ENCODE measurements at places on chromosomes 11 and 22. TPM values are rescaled to one million over a fixed set of nuclear protein-coding genes. Genes with fewer than 3 reads are reported as not detected.

CHEK1 gene
- 135 TPM for total RNA-seq

B3GAT1 gene
- 0.05 TPM for total RNA-seq

DNA sequence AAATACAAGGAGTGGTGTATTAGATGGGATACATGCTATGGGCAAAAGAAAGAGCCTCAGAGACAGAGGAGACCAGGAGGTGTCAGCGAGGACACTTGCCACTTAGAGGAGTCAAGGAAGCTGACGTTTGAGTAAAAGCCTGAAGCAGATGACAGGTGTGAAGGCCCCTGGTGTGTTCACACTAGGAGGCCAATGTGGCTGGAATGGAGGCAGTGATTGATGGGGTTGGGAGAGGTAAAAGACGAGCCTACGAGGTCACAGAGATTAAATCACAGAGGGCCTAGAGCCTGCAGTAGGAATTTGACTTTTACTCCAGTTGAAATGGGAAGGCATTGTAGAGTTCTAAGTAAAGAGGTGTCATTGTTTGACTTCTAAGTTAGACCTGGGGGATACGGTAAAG lies 12.0 kb upstream of the GDPD5 start:
- H3K4me3 ChIP-seq: no peak overlapping the region
- DNase-seq: no peak
- no peaks in the 10 kb centered on the region for H3K36me3 ChIP-seq

DNA sequence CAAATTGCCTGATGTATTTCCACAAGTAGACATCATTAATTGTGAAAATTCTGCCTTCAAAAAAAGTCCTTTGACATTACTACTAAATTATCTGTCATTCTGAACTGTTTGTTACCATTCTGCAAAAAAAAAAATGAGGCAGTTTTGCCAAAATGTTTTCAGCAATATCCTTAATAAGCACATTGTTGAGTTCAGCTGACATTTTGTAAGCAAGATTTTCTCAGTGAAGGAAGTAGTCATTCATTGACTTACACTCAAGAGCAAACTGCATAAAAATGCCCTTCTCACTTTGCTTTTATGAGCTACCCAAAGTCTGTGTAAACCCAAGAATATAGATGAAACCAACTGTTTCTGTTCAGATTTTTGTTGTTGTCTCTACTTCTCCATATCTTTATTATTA lies 125.9 kb downstream of the UVRAG start:
- no peak overlapping the region for H3K4me3 ChIP-seq
- no peaks in the 10 kb centered on the region for H3K27me3 ChIP-seq
- no peak for DNase-seq
- no peaks in the 10 kb centered on the region for H3K4me1 ChIP-seq

FGF3 gene
- not detected for total RNA-seq

DNA sequence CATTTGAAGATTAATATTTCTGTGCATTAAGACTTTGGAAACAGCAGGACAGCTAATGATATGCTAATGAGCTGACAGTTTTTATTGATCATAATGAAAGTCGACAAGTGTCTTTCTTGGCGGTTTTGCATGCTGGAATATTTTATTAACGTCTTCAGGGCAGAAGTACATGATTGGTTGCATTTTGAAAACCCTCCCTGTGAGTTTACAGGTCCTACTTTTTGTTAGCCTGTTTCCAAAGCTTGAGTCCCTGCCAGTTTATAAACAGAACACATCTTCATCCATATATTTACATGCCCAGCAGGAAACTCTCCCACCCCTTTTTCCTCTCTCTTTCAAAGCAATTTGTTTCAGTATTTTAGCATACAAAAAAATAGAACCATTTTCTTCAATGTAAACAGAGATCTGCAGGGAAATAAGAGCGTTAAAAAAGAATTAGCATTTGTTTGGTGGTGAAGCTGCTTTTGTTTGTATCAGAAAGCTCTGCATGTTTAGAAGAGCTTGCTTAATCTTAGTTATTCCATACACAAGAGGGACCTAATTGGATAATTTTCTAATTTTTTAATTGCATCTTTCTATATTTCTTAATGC lies 243.6 kb downstream of the NELL1 start:
- no peak overlapping the region for H3K27ac ChIP-seq
- no peak overlapping the region for H3K4me3 ChIP-seq
- no peaks in the 10 kb centered on the region for H3K27me3 ChIP-seq

DNA sequence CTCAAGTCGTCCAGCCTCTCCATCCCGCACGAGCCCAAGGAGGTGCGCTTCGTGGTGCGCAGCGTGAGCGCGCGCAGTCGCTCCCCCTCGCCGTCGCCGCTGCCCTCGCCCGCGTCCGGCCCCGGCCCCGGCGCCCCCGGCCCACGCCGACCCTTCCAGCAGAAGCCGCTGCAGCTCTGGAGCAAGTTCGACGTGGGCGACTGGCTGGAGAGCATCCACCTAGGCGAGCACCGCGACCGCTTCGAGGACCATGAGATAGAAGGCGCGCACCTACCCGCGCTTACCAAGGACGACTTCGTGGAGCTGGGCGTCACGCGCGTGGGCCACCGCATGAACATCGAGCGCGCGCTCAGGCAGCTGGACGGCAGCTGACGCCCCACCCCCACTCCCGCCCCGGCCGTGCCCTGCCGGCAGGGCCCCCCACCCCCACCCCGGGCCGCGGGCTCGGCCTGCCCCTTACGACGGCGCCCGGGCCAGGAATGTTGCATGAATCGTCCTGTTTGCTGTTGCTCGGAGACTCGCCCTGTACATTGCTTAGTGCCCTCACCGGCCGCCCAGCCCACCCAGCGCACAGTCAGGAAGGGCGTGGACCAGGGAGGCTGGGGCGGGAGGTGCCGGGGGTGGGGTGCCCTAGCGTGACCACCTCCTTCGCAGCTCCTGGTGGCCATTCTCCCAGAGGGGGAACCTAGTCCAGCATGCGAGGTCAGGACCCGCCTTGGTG lies 6.9 kb upstream of the ACR start:
- no peaks in the 10 kb centered on the region for H3K36me3 ChIP-seq
- H3K27me3 ChIP-seq: no peaks in the 10 kb centered on the region
- no peak overlapping the region for H3K27ac ChIP-seq
- no peaks in the 10 kb centered on the region for H3K4me1 ChIP-seq
- DNase-seq: no peak

DNA sequence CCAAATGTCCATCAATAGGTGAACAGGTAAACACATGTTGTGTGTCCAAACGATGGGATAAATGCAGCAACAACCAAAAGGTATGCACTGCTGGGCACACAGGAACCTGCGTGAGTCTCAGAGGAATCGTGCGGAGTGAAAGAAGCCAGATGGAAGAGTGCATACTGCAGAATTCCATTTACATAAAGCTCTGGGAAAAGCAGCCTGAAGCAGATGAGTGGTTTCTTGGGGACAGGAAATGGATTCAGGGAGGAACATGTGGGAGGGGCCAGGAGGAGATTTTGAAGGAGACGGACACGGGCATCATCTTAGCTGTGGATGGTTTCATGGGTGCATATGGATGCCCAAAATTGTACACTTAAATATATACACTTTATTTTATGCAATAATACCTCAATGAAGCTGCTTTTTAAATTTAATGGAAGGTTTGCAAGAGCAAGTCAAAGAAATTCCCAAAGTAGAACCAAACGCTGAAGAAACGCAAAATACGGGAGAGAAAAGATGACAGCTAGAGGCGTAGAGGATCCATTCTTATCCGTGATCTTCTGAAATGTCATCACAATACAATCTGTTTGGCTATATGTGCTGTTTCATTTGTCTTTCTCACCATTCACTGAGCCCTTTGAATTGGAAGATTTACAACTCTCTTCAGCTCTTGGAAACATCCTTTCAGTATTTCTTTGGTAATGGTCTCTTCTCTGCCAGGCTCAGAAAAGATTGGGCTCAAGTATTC lies 24.5 kb downstream of the ST14 start:
- no peaks in the 10 kb centered on the region for H3K36me3 ChIP-seq
- H3K4me1 ChIP-seq: peaks cover 6% of the 10 kb centered on the region
- peaks cover 8% of the 10 kb centered on the region for H3K27me3 ChIP-seq
- no peak overlapping the region for H3K27ac ChIP-seq

- H3K27me3 ChIP-seq: no peaks in the 10 kb centered on the region
- H3K27ac ChIP-seq: peak overlapping the region; percentile 90
- H3K4me1 ChIP-seq: peaks cover 98% of the 10 kb centered on the region
These were observed 11.7 kb downstream of the RAC2 start for GRCh38 chr22:37232140-37232998.

HBB gene
- total RNA-seq: not detected

DNA sequence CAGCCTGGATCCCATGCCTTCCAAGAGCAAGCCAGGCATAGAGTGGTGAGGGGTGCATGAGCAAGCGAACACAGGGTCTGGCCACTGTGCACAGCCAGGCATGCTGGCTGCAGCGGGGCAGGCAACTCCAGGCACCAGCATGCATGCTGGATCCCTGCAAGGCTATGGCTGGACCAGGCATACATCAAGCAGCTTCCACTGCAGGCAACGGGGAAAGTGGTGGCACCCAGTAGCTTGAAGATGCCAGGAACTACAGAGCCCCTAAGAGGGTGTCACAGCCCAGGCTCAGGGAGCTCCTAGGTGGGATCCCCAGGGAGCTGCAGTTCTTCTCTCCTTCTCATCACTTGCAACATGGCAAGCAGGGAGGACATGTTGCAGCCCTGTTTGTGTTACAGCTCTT lies 45.2 kb downstream of the CHST1 start:
- peaks cover 26% of the 10 kb centered on the region for H3K27me3 ChIP-seq
- no peaks in the 10 kb centered on the region for H3K36me3 ChIP-seq
- H3K4me3 ChIP-seq: no peak overlapping the region
- no peak overlapping the region for H3K27ac ChIP-seq
- DNase-seq: no peak
- no peaks in the 10 kb centered on the region for H3K4me1 ChIP-seq

Measured in activated T-cell treated with anti-CD3 and anti-CD28 coated beads, Interleukin-2, amount 50 U/mL, for 72 hours (primary cell).